Activated CD4-positive, alpha-beta T cell treated with anti-CD3 and anti-CD28 coated beads, Interleukin-2, amount 10 ng/mL, durations not matched to agents 7 days and 5 days (primary cell): ENCODE measurements at places on chromosomes 1 and 21. TPM values are rescaled to one million over a fixed set of nuclear protein-coding genes. Genes with fewer than 3 reads are reported as not detected.

DNA sequence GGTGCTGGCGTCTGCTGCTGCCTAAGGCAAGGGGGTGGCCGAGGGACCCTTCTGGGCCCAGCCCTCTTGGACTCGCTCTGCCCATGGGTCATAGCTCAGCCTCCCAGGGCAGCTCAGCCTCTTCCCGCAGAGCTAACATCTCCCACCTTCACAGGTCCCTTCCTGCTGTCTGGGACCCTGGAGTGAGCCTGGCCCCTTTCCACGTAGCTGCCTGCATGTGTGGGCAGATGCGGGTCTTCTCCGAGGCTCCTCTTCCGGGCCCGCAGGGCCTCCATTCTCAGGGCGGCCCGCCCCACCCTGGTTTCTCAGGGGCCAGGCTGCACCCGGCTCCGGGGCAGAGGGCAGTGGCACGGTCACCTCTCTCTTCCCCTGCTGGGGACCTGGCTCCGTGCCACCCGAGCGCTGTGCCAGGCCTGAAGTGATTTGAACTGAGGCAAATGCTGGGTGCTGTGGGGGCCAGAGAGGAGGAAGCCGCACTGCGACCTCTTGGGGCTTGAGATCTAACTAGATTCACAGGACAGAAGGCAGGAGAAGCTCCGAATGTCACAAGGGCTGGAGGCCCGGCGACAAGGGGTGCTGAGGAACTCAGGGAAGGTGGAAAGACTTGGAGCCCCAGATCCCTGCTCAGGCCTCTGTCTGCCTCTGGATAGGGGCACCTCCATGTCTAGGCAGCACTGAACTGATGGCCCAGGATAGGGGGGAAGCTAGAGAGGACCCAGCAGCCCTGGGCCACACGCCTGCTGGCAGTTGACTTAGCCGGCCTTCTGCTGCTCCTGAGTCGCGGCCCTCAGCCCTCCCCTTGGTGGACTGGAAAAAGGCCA, 40.7 kb downstream of the COQ8A start:
- no peak for DNase-seq

- DNase-seq: no peak
Measured at GRCh38 chr1:48581270-48581669, 109.3 kb upstream of the SPATA6 start.

- no peak for DNase-seq
Measured at GRCh38 chr1:57835620-57836019, 411.8 kb upstream of the DAB1 start.

- DNase-seq: no peak
Measured at GRCh38 chr21:35981514-35982070, 78.7 kb downstream of the SETD4 start.

DNA sequence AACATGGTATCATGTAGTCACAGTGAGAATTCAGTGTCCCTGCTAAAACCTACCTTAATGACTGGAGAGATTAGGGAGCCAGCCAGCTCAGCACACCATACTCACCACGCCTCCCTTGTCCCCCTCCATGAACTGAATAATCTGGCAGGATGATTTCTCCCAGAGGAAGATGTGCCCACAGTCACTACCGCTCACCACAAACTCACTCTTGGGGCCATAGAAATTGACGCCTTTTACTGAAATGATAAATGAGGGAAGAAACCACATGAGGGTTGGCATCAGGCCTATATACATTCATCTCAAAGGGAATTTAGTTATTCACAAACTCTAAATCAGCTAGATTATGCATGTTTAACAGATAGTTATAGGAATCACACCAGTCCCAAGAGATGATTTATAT, 17.4 kb downstream of the PEA15 start:
- no peak for DNase-seq

- no peak for DNase-seq
Measured at GRCh38 chr21:45974073-45975019, 7.2 kb upstream of the COL6A1 start.

DNA sequence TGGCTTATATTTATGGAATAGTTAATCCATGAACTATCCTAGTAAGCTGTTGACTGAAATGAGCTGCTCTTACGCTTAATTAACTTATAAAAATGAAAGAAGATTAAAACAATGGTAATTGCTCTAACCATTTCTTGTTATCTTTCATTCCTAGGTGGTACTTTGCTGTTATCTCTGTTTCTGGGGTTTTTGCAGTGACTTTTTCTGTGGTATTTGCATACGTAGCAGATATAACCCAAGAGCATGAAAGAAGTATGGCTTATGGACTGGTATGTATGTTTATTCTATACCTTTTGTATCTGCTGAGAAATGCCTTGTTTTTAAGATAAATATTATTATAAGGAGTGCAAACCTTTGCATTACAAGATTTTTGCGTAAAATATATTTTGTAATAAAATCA, 71.0 kb downstream of the SASS6 start:
- no peak for DNase-seq

- DNase-seq: no peak
Measured at GRCh38 chr1:229717786-229718576, 91.9 kb downstream of the URB2 start.

DNA sequence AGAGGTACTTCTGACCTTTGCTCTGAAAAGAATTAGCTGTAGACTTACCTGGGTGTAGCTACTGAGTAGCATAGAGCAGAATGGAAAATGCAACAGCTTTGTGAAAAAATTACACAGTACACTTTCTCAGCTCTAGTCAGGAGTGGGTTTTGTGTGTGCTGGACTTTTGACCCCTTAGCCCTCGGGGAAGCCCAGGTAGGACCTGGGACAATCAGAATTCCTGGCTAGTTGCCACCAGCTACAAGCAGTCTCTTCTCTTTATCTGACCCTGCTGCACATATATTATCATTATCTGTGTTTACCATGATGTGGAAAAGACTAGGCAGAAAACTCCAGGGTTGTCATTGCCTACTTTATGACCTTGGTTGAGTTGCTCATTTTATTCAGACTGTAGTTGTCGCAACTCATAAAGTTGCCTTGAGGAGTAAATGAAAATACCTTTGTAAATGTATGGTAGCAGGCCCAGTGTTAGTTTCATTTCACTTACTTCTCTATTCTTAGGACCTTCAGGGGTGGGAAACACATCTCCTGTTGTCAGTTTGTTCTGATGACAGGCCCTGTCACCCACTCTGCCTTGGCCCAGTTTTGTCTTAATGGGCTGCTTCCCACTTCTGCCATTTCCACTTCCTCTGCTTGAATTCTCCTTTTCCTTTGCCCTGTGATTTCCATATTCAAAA, 5.4 kb downstream of the NEK7 start:
- DNase-seq: no peak

DNA sequence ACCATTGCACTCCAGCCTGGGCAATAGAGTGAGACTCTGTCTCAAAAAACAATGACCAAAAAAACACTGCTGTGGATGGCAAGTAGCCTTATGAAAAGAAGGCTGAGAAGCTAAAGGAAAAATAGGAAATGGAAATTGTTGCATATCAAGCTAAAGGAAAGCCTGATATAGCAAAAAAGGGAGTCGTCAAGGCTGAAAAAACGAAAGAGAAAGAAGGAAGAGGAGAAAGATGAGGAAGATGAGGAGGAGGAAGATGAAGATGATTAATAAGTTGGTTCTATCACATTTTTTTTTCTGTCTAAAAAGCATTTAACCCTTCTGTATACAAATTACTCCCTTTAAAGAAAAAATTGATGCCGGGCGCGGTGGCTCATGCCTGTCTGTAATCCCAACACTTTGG, 10.2 kb upstream of the PRDX1 start:
- no peak for DNase-seq

Gene AMY1A
- total RNA-seq: not detected

Gene SV2A
- total RNA-seq: 7.7 TPM

Gene RAB25
- total RNA-seq: not detected

Gene OLIG1
- not detected for total RNA-seq

Gene OR2T1
- total RNA-seq: not detected

Gene ACOT11
- total RNA-seq: 2.0 TPM
